Neural cell (in vitro differentiated cells): ENCODE measurements at places on chromosomes 4 and X. TPM values are rescaled to one million over a fixed set of nuclear protein-coding genes. Genes with fewer than 3 reads are reported as not detected.

APBB2 gene
- polyA plus RNA-seq = 41.9 and 54.9 TPM in 2 replicates

POF1B gene
- polyA plus RNA-seq = not detected in 2 replicates

TCEAL7 gene
- polyA plus RNA-seq = 193 and 203 TPM in 2 replicates

EFHC2 gene
- polyA plus RNA-seq = 0.22 TPM in 1 of 2 replicates, not detected in the other

DRD5 gene
- polyA plus RNA-seq = 0.33 and 0.46 TPM in 2 replicates

WAS gene
- 1.0 and 1.1 TPM in 2 replicates for polyA plus RNA-seq

F8A3 gene
- polyA plus RNA-seq = not detected in 2 replicates

CLIC2 gene
- polyA plus RNA-seq = 2.9 and 5.8 TPM in 2 replicates

OFD1 gene
- 30.9 and 35.1 TPM in 2 replicates for polyA plus RNA-seq

PPP4R3C gene
- not detected in 2 replicates for polyA plus RNA-seq

MBNL3 gene
- polyA plus RNA-seq = 0.09 and 0.22 TPM in 2 replicates

MORC4 gene
- 7.5 and 10.9 TPM in 2 replicates for polyA plus RNA-seq

FMR1NB gene
- not detected in 2 replicates for polyA plus RNA-seq

FRG2 gene
- not detected in 2 replicates for polyA plus RNA-seq

GAGE12D gene
- not detected in 2 replicates for polyA plus RNA-seq

FAM114A1 gene
- 0.32 TPM in 1 of 2 replicates, not detected in the other for polyA plus RNA-seq

CDS1 gene
- polyA plus RNA-seq = 5.2 and 6.1 TPM in 2 replicates

ABLIM2 gene
- polyA plus RNA-seq = 14.9 and 103 TPM in 2 replicates

NHSL2 gene
- 0.87 and 1.5 TPM in 2 replicates for polyA plus RNA-seq

FAAH2 gene
- polyA plus RNA-seq = 6.5 and 9.3 TPM in 2 replicates

NR3C2 gene
- 0.06 and 0.12 TPM in 2 replicates for polyA plus RNA-seq

TBL1X gene
- polyA plus RNA-seq = 2.2 and 3.1 TPM in 2 replicates

PNMA6F gene
- polyA plus RNA-seq = 0.77 and 1.7 TPM in 2 replicates

HDX gene
- 2.1 and 3.1 TPM in 2 replicates for polyA plus RNA-seq

CENPVL1 gene
- polyA plus RNA-seq = 3.2 and 5.6 TPM in 2 replicates
